ENCODE measurements at places on chromosomes 2 and 18.

GRCh38 chr18:26803643-26804042 is 61.9 kb downstream of the AQP4 start:
- DNase-seq: no peak

DNA sequence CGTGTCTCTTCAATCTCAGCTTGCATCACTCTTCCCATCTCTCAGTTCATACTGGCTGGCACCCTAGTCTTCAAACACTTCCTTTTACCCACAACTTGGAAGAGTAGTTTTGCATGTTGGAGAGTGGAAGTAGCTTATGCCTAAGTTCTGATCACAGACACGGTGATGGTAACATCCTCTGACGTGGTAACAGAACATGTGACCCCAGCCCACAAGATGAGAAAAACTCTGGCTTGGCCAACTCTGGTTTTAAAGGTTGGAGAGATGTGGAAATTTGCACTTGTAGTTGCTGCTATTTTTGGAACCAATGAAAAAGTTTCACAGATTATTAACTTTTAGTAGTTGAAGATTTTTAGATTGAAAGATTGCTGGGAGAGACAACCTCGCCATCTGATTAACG is 155.4 kb upstream of the SLC35G4 start:
- no peak for DNase-seq

DNA sequence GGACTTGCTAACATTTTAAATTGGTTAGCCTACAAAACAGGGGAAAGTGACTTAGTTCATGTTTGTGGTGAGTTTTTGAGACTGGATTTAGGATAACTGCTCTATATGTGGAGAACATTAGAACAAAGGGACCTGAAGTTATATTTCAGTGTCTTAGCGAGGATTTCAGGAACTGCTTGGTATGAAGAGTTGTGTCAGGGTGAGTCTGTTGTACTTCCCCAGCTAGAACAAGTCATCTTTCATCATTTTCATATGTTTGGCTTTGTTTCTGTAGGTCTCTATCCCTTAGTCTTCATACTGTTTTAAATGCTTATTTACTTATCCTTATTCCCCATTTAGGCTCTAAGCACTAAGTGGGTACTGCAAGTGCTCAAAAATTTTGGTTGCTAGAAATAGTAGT is 41.9 kb downstream of the KCMF1 start:
- no peak for DNase-seq

DNA sequence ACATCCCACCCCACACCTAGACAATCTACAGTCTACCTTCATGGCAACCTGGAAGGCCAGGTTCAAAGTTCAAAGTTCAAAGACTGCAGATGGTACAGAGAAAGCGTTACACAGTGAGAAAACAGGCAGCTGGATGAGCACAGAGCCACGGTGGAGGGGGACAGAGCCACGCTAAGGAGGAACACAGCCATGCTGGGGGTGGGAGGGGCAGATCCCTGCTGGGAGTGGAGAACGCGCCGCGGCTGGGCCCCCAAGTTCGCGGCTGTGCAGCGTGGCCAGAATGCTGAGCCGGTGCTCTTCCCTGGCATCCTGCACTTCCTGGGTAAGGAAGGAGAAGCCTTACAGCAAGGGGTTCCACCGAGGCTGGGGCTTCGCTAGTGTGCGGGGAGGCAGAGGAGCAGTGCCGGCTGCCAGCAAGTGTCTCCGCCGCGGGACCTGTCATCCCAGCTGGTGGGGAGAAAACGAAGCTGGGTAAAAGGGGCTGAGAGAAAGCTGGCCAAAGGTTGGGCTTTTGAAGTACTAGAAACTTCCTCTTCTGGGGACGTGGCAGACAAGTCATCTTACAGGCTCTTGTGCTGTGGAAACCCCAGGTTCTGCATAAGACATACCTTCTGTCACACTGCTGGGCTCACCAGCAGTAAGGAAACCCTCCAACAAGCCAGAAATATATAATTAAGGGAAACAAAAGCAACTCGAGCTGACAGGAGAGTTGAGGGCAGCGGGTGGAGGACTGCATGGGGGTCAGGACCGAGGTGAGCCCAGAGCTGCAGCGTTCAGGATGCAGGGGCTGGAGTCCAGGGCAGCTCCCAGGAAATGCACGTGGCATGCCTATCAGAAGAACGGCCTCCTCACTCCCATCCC is 115.5 kb downstream of the HDAC4 start:
- no peak for DNase-seq

DNA sequence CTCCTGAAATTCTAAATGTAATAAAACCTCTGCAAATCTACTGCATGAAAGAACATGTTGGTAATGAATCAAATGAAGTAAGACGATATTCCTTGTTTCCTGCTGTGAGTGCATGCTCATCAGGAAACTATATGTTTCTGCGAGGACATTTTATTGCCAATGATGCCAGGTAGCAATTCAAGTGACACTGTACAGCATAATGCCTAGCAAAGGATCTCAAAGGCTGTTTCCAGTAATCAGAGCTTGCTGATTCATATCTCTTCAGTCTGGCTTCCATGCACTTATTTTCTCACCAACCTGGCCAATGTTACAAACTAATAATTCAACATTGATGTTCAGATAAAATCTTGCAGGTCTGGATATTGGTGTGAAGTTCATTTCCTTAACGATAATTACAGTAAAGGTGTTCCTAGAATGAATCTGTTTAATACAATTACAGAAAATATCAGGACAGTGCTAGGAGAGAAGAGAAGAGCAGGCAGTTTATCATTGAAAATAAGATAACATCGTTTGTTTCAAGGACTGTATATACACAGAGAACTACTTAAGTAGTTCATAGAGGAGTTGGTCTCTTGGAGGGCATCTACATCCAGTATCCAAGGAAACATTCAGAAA is 568.5 kb upstream of the SOX11 start:
- peak; percentile 6 for DNase-seq

- DNase-seq: no peak
Measured at GRCh38 chr2:233413559-233414272, 59.4 kb downstream of the DGKD start.

GRCh38 chr18:40355726-40356125 is 1599.3 kb upstream of the PIK3C3 start:
- DNase-seq: no peak

DNA sequence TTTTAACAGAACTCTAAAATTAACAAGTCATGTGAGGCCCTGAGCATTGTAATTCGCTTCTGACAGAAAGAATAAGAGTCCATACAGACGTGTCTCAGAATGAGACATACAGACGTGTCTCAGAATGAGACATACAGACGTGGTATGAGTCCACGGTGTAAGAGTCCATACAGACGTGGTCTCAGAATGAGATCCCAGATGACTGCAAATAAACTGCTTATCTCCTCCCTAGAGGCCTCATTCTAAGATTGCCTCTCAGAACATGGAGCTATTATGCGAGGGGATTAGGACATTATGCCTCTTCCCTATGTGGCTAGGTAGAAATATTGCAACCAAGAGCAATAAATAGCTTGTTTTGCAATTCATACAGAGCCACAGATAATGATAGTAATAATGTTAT is 63.9 kb downstream of the NEB start:
- DNase-seq: no peak

DNA sequence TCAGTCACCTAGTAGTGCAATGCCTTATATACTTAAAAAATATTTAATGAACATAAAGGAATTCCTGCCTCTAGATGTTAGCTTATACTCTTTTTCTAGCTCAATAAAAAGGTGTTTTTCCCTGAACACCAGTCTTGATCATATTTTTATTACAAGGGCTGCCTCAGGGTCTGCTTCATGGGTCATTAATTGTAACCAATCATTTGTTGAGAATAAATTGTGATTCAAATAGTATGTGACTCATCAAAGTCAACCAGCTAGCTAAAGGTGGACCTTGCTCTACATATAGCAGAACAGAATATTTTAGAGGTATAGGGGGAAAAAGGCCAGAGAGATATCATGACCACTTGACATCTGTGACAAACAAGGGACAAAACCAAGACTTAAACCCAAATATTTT is 114.0 kb downstream of the PIK3C3 start:
- no peak for DNase-seq

GRCh38 chr2:180146541-180146940 is 139.4 kb upstream of the CWC22 start:
- no peak for DNase-seq

GRCh38 chr2:40859617-40860016 is 407.7 kb upstream of the SLC8A1 start:
- DNase-seq: no peak

DNA sequence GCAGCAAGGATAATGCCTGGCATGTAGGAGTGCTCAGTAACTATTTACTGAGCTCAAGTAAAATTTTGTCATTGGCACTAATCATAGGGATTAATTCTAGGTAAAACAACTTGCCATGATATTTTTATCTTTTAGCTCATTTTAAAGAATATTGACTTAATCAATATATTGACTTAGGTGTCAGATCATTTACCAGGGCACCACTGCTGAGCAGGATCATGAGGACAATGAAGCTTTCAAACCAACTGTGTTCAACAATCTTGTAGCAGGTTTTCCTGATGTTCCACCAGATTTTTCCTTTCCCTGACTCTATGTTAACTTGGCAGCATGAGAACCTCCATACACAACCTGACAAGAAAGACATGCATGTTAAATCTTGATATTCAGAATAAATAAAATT is 114.5 kb upstream of the SCN1A start:
- DNase-seq: no peak

- no peak for DNase-seq
Measured at GRCh38 chr2:119292226-119292625, 68.6 kb downstream of the STEAP3 start.

- no peak for DNase-seq
Measured at GRCh38 chr2:96985181-96985945, 1.0 kb downstream of the FAM178B start.

GRCh38 chr2:239349453-239350135 is 51.2 kb downstream of the HDAC4 start:
- DNase-seq: no peak

DNA sequence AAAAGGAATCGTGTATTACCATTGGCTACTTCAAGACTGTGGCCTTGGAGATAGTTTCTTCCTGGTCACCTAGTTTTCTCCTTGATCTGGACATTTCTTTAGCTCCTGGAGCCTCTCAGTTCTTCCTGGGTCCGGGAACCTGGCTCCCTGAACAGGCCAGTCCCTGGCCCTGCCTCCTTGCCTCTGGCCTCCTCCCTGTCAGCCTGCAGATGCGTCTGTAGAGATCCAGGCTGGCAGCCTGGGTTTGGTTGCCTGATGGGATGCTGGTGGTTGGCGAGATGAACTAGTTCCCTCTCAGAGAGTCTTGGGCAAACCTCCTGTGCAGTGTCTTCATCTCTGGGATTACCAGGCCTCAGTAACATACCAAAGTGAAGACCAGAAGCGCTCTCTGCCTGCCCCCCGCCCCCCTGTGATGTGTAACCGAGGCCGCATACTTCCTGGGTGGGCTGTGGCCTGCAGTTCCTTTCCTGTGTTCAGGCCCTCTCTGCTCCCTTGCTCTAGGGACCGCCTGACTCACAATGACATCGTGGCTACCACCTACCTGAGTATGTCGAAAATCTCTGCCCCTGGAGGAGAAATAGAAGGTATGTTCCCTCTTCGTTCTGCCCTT is 85.4 kb downstream of the DYSF start:
- no peak for DNase-seq

DNA sequence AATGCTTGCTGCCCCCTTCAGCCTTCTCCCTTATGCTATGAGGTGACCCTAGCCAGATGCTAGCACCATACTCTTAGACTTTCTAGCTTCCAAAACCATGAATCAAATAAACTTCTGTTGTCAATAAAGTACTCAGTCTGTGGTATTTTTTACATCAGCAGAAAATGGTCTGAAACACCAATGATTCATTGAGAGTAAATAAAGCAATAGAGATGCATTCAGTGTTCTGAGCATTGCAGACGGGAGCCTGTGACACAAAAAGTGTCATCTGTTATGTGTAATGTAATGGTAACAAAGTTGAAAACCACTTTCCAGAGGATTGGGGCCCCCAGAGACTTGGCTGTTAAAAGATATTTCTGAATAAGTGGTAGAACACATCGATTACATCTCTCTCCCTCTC is 758.0 kb upstream of the NRXN1 start:
- DNase-seq: no peak

GRCh38 chr18:47970664-47971531 is 40.4 kb upstream of the SMAD2 start:
- DNase-seq: no peak

DNA sequence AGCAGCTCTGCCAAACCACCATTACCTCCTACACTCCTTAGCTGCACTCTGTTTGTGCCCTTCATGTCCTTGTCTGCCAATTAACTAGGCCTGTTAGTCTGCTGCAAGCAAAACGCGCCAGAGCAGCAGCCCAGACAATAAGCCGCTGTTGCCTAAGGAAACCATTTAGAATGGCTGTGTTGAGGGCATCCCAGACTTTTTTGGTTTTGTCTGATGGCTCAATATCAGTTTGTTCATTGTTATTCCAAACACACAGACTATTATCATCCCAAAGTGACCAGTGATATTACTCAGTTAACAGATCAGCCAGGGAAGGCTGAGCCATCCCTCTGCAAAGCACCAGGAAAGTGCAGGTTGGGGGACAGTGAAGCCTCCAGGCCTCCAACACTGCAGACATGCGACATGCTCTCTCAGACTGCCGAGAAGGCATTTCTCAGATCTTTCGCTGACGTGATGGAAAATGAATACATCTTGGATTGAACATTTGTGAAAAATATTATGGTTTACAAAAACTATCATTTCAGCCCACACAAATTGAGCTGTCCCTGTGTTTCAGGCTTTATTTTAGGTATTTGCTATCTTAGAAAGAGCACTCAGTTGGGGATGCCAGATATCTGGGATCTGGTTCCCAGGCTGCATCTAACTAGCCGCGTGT is 182.0 kb upstream of the HNRNPA3 start:
- peak; percentile 52 for DNase-seq

DNA sequence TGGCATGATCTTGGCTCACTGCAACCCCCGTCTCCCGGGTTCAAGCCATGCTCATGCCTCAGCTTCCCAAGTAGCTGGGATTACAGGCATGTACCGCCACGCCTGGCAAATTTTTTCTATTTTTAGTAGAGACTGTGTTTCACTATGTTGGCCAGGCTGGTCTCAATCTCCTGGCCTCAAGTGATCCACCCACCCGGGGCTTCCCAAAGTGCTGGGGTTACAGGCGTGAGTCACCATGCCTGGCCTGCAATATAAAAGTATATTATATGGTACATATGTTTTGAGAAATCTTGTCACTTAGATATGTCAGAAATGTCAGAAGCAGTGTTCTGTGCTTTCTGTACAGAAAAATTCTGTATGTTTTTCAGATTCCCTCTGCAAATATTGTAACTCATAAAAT is 19.2 kb upstream of the XPO1 start:
- DNase-seq: no peak

GRCh38 chr18:22800551-22800951 is 132.6 kb upstream of the RBBP8 start:
- no peak for DNase-seq

GRCh38 chr2:17223211-17223610 is 295.0 kb downstream of the RAD51AP2 start:
- DNase-seq: no peak
